ENCODE measurements at places on chromosomes 4 and X.

DNA sequence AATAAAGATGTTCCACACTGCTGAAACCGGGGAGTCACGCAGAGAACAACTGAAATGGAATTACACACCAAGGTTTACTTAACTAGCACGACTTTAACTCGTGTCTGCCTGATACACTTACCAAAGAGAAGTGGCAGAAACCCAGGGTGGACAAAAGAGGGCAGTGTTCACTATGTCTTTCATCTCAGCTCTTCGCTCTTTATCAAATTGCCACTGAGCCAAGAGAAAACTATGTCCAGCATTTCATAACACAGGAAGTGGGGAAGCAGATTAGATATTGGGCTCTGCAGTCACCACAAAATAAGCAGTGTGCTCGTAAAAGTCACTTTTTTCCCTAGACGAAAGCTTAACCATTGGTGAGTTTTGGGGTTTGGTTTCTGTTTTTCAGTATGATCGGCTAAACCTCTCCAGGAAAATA, 155.7 kb downstream of the CHIC2 start:
- no peak for DNase-seq

- DNase-seq: no peak
Measured at GRCh38 chr4:4752576-4753401, 106.7 kb upstream of the MSX1 start.

- DNase-seq: no peak
Measured at GRCh38 chrX:136639506-136640176, 8.3 kb upstream of the CD40LG start.

DNA sequence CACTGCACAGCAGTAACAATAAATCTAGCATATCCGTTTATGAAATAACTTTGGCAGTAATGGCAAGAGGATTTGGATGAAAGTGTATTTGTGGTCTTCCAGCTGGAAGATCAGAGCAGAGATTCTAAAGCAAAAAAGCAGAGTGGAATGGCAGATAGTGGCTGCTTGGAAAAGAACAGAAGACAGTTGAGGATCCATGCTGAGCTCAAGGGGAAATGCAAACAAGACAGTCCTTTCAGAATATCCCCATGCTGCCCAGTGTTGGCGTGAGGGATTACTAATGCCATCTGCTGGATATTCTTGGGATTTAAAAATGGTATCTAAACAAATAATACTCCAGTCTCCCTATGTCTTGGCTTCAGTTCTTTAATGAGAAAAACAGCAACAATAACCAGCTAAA, 629.1 kb upstream of the ATOH1 start:
- no peak for DNase-seq

DNA sequence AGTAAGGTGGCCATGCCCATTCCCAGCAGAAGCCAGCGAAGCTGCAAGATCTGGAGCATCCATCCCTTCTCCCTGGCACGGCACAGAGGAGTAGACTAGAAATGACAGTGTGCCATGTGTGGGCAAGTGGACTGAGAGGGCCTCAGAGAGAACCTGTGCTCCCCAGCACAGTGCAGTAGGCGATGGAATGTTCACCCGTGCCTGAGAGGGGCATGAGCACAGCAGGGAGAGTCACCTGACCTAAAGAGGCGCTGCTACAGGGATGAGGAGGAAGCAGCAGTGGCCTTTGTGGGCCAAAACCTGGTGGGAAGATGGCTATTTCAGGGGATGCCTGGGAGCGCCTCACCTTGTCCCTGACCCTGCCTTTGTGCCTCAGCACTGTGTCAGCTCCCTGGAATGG, 8.0 kb upstream of the CDKN2AIP start:
- DNase-seq: no peak

DNA sequence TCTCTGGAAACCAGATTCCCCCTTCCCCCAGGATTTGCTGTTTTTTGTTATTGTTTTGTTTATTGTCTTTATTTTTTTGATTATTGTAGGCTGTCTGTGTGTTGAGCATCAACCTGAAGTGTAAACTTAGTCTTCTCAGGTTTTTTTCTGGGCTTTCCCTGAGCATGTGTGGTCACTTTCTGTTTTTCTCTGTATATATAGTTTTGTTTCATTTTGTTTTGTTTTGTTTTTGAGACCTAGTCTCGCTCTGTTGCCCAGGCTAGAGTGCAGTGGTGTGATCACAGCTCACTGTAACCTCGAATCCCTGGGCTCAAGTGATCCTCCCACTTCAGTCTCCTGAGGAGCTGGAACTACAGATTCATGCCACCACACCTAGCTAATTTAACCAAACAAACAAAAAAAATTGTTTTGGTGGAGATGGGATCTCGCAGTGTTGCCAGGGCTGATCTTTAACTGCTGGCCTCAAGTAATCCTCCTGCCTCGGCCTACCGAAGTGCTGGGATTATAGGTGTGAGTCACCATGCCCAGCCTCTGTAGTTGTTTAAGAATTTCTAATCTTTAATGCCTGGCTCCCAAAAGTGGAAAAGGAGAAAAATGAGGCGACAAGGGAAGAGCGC, 9.1 kb downstream of the IL13RA1 start:
- DNase-seq: no peak

DNA sequence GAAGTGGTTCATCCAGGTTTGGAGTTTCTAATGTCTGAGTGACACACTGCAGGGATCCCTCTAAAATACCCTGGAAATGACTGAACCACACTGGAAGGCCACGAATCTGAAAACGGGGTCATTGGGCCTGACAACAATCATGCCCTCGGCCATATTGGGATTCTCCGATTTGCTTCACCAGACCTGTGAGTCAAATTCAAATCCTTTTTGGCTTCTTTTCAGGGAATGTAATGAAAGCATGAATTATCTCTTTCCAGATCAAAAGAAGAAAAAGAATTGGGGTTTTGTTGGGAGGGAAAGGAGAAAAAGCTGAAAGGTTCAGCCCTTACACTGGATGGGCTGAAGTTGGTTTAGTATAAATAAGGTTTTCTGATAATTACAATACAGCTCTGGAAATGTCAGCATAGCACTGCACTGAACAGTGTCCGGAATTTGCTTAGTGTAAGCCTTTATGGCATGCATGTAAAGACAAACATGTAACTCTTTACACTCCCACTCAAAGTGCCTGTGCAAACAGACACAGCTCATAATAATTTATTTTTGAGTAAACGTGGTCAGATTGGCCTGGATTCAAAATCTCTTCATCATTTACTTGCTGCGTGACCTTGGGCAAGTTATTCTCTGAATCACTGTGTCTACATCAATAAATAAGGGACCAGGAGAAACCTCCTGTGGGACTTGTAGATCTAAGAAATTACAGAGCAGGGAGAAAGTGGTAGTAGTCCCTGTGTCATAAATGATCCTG, 21.4 kb downstream of the CT47C1 start:
- no peak for DNase-seq

GRCh38 chrX:127943571-127943970, 108.6 kb downstream of the ACTRT1 start:
- no peak for DNase-seq
